ENCODE measurements at places on chromosomes 13 and 19.

DNA sequence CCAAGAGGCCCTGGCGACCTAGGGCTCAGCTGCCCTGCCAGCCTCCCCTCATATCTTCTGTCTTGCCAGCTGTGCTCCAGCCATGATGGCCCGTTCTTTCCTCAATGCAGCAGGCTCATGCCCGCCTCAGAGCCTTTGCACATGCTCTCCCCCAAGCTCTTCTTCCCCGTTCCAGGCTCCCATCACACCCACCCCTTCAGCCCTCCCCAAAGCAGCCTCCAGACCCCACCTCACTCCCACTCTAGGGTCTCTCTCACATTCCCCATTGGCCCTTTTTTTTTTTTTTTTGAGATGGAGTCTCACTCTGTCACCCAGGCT lies 29.9 kb upstream of the ATP1A3 start:
- DNase-seq, result no peak

DNA sequence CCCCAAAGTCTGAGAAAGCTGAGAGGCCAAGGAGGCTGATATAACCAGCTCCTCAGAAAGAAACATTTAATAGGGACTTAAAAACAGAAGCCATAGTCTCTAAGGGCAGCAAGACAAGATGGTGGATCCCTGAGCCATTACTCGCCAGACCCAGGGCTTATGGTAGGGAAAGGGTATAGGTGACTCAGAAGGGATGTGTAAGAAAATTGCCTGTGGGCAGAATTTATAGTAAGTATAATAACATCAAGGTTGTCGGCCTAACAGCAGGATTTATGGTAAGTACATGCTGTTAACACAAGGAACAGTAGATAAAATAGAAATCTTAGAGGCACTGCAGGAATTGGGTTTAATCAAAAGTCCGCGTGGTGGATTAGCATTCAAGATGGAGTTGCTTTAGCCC lies 14.7 kb downstream of the KBTBD6 start:
- no peak for DNase-seq

DNA sequence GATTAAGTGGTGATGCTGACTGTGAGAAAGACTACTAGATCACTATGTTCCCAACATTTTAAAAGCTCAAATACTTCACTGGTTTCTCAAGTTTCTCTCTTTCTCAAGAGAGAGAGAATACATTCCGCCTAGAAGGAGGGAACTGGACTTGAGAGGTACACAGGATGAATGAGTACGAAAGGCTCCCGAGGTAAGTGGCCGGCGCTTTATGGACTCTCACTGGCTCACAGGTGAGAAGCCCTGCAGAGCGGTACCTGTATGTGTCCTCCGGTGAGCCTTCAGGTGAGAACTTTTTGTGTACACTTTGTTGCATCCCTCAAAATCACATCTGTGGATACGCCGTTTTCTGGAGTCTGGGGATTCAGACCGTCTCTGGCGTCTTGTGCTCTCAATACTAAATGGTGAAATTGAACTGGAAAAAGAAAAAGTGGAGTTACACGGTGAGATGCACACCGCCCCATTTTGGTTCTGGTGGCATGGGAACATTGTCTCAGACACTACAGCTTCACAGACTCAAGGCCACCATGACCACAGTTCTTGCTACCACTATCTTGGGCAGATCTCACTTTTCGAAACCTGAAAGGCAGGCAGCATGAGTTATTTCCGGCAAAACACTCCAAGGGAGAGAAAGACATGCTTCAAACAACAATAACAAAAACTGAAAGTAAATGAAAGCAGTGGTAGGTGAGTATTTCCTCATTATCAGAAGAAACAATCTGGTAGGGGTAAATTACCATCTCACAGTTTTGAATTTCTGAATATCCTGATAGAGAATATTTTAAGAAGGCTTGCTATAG lies 418.9 kb downstream of the KLF12 start:
- no peak for DNase-seq

GRCh38 chr19:31275068-31275334 lies 74.2 kb downstream of the TSHZ3 start:
- DNase-seq, result no peak

DNA sequence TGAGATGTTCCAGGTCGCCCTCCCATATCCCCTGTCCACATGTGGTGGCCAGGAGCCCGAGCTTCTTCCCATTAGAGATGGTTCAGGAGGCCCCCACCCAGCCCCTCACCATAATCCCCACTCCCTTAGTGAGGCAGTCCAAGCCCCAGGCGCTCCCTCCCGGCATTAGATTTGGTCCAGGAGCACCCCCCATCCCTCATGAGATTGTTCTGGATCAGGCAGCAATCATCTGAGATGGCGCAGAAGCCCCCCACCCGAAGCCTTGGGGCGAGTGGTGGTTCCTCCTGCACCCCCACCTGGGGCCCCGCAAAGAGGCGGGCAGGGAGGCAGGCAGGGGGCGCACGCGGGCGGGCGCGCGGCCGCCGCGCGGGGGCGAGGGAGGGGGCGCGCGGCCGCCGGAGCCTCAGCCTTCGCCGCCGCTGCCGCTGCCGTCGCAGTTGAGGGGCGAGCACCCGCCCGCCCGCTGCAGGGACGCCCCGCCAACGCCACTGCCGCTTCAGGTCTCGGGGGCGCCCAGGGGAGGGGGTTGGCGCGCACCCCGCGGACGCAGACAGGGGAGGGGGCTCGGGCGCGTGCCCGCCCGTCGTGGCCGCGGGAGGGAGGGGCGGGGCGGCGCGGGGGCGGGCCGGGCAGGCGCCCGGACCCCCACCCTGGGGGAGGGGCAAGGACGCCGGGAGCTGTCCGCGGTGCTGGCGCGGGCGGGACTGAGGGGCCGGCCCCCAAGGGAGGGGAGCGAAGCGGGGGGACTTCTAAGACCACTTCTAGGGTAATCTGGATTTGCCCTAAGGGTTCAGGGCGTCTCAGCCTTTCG lies 46.4 kb upstream of the SHKBP1 start:
- peak; percentile 79 for DNase-seq

- DNase-seq, result no peak
Observed at GRCh38 chr13:51147732-51148131, 36.7 kb upstream of the C13orf42 start.

DNA sequence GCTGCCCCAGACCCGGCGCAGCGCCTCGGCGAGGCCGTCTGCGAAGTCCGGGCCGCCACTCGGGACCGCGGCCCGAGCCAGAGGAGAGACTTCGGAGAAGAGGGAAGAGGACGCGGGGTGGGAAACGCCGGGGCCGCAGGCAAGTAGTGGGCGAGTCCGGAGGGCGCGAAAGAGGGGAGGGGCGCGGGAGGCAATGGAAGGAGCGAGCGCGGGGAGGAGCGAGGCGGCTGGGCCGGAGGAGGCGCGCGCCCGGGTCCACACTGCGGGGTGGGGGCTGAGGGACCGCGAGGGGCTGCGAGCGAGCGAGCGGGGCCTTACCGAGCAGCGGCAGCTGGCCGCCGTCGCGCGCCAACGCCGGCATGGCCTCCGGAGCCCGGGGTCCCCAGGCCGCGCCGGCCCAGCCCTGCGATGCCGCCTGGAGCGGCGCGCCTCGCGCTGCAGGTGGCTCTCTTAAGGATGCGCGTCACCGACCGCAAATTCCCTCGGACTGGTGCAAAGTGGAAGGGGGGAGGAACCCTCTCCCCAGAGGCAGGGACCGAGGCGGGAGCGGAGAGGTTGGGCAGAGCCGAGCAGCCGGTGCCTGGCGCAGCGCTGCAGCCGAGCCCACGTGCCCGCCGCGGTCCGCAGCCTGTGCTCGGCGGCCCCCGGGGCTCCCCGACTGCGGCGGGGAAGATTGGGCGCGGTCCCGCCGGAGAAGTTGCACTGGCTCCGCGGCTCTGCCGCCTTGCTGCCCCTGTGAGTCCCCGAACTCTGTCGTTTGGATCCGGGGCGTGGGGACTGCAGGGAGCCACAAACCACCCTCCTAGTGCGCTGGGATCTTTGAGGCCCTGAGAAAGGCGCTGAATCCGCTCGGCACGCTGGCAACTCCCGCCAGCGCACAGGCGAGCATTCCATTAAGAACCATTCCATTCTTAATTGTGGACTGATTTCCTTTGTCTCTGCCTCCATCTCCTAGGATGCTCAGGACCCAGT lies at the start of gene FLT3:
TSS of gene FLT3 (minus strand) at position 427 of the 972 bp plus-strand sequence. CDS start at position 361, 66 bp downstream.
- DNase-seq, result peak; percentile 90

- DNase-seq, result no peak
Observed at GRCh38 chr19:40982594-40983101, 8.4 kb upstream of the CYP2B6 start.

- DNase-seq, result no peak
Observed at GRCh38 chr13:49563516-49563915, 21.8 kb downstream of the RCBTB1 start.

- peak; percentile 75 for DNase-seq
Observed at GRCh38 chr13:24630851-24631620, 49.2 kb upstream of the ATP12A start.

- no peak for DNase-seq
Observed at GRCh38 chr19:45765702-45766295, 3.3 kb downstream of the SIX5 start.

DNA sequence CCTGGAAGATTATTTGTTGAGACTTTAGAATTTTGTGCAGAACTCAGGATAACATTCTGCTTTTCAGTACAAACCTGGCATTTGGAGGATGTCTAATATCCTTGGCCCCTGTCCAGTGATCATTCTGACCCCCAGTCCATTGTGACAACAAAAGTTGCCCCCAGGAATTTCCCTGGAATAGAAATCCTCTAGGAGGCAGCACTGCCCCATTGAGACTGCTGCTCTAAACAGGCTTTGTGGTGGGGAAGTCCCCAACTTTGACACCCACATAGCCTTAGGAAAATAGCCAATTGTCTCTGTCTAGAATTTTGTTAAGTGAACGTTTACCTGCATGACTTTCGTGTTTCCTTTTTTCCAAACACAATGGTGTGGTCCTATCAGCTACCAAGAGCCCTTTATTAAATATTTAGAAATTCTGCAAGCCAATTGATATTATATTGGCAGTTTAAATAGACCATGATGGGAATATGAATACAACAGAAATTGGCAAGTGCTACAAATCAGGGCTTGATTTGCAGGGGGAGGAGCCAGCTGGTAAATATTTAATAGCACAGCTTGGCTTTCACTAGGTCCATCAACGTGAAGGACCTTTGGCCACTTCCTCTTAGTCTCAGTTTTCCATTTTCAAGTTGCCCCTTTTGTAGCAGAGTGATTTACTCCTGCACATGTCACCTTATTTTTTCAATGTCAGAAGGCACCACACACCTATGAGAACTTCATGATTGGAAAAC lies 451.7 kb downstream of the EFNB2 start:
- DNase-seq, result peak; percentile 52

DNA sequence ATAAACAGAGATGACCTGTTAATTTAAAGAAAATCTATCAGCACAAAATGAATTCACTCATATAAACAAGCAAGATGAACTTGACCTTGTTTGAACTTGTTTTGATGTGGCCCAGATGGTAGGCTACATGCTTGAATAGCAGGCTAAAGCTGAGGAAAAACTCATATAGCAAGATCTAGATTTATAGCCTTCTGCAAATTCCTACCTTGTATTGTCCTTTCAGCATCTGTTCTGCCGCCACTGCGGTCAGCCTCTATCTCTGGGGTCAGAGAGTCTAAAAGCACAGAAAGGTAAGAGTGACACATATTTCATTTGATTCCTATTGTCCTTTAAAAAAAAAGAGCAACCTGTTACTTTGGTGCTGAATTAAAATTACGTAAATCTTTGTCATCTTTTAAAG lies 392.1 kb downstream of the DACH1 start:
- no peak for DNase-seq

GRCh38 chr19:18762125-18763023 lies 28.7 kb downstream of the COMP start:
- DNase-seq, result peak; percentile 95

GRCh38 chr13:48748681-48749080 lies 95.0 kb downstream of the CYSLTR2 start:
- no peak for DNase-seq

DNA sequence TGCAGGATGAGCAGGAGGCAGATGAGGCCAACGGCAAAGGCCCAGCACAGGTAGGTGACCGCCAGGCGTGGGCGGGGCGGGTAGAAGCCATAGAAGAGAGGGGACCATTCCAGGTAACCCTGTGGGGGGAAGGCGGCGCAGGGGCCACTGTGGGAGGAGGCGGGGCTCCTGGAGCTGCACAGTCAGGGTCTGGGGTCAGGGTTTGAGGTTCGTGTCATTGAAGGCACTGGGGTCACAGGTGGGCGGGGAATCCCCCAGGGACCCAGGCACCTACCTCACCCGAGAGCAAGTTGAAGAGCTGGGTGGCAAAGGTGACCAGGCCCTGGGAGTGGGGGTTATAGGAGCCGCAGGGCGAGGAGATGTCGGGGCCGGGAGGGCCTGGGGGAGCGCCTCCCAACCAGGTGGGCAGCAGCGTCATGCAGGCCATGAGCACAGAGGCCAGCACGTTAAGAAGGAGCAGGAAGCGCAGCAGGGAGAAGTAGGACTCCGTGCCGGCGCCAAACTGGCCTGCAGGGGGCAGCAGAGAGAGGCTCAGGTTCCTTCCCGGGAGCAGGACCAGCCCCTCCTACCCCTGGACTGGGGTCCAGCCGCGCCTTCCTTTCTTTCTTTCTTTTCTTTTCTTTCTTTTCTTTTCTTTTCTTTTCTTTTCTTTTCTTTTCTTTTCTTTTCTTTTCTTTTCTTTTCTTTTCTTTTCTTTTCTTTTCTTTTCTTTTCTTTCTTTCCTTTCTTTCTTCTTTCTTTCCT lies 4.6 kb downstream of the TMC4 start:
- DNase-seq, result peak; percentile 93

- DNase-seq, result no peak
Observed at GRCh38 chr13:94176561-94176960, 302.9 kb downstream of the DCT start.

DNA sequence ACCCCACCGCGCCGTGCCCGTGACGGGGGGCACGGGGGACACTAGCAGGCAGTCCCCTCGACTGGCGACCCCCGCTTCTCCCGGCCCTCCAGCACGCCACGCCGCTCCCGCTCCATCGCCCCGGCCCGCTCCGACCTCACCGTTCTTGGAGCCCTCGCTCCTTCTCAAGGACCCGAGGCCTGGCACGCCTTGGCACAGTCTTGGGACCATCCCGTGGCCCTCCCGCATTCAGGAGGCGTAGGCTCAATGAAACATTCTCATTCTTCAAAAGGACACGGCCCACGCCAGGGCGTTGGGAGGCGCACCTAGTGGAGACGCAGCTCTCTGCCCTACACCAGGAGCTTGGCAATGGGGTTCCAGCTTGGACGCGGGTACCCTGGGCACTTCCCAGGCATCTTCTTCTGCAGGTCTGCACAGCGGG lies 473 bp upstream of the CERS1 start:
- DNase-seq, result peak; percentile 59

DNA sequence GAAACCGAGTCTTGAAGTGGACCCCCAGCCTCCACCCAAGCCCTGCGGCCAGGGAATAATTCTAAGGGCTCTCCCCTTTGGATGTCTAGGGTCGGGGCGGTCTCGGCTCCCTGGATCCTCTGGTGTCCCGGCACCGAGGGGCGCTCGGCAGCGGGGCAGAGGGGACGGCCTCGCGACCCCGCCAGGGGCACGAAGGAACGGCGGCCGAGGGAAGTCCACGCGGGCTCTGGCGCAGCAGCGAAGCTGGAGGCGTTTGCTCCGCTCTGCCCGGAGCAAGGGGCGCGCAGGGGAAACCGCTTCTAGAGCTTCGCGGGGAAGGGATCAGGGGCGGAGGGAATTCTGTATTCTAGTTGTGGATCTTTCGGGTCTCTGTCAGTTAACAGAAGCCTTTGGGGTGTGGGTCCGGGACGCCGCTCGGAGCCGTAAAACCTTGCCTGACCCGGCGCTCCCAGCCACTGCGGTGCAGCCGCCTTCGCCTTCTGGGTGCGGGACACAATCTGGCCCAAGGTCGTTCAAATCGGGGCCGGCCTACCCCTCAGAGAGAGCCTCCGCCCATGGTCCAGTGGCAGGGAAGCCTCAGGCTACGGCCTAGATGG lies 118.2 kb downstream of the KCNRG start:
- DNase-seq, result no peak
